T-cell (primary cell): ENCODE measurements at places on chromosomes 11 and 22. TPM values are rescaled to one million over a fixed set of nuclear protein-coding genes. Genes with fewer than 3 reads are reported as not detected.
A peak's percentile ranks its signal among the peaks of the same experiment; 100 is the strongest.

CNTF gene
- total RNA-seq = 2.4 TPM

MEI1 gene
- 52.7 TPM for total RNA-seq

TYMP gene
- total RNA-seq = 11.6 TPM

PGA4 gene
- total RNA-seq = not detected

OR56A3 gene
- not detected for total RNA-seq

DNA sequence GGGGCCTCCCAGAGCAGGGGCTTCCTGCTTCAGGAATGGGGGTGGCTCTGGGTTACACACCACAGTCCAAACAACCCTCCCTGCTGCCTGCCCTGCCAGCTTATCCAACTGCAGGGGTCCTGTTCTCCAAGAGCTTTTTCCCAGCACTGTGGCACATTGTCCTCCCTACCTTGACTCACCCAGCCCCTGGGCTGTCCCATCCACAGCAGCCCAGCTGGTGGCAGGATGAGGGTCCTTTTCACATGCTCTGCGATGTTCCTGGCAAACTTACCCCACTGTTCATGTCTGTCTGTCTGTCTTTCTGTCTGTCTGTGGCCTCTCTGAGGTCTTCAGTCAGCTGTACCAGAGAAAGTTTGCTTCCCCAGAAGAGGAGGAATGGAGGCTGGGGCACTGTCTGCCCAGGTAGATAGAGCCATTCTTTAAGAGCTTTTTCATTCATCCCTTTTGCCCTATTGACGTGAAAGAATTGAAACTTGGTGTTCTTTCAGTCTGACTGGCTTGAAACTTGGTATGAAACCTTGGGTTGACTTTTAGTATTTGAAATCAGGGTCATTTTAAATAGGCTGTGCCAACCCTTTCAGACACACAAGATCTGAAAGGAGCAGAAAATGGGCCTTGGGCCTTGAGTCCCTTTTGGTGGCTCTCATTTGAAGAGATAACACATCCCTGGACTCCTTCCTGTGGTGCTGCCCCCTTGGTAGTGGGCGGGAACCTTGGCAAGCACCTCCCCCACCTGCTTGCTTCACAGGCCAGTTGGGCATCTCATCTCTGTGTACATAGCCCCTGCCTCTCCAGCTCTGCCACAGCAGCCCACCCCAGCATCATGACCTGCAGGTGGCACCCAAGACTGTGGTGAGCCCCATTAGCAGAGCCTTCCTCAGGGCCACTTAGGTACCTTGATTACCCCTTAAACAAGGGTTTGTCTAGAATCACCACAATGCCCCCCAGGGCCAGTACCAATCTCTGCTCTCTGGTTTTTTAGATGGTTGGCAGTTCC, 74.6 kb upstream of the SUSD2 start:
- DNase-seq = peak; percentile 53

- DNase-seq = no peak
Measured at GRCh38 chr22:46890819-46891218, 128.4 kb downstream of the TBC1D22A start.

- no peak for DNase-seq
Measured at GRCh38 chr11:128240546-128240945, 346.8 kb downstream of the ETS1 start.

DNA sequence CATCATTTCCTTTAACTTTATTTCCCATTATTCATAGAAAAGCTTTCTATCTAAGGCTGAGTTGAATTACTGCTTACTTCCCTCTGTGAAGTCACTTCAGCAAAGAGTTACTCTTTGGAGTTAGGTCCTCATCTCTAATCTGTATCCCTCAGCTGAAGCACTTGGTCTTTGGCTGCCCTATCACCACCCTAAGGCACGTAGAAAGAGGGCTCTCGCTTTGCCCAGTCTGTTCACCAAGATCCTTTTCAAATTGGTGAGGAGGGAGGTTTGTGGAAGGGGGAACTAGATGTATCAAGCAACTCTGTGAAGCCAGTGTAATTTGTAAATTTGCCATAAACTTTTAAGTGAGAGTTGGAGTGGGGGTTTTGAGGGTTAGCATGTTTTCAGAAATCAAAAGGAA, 43.4 kb downstream of the PAX6 start:
- no peak for DNase-seq

GRCh38 chr22:25548866-25549464, 15.5 kb upstream of the GRK3 start:
- DNase-seq = no peak

DNA sequence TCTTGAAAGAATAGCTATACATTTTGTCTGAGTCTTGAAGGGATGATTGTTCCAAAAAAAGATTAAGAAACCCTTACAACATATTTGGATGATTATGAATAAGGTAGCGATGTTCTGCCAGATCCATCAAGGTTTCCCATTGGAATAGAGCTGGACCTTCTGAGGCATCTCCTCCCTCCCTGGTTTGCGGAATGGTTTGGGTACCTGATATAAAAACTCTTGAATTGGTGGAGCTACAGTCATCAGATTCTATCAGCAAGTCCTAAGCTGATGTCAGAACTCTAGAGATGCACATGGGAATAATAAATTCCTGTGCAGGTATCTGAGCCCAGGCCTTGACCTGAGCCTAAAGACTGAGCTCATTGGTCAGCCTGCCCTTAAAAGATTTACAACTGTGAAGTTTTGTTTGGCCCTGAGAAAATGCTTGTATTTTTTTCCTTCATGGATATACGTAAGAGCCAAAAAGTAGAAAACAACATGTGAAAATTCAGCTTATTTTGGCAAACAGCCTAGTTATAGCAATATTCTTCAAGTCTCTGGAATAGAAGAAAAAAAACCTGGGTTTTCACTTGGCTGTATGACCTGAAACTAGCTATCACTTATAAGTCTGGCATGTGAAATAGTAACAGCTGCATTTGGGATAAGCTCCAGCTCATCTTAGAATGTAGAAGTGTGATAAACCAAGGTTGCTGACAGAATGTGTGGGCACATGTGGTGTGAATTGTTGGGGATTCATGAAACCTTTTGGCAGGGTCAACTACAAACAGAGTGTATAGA, 265.7 kb upstream of the CTSC start:
- no peak for DNase-seq

DNA sequence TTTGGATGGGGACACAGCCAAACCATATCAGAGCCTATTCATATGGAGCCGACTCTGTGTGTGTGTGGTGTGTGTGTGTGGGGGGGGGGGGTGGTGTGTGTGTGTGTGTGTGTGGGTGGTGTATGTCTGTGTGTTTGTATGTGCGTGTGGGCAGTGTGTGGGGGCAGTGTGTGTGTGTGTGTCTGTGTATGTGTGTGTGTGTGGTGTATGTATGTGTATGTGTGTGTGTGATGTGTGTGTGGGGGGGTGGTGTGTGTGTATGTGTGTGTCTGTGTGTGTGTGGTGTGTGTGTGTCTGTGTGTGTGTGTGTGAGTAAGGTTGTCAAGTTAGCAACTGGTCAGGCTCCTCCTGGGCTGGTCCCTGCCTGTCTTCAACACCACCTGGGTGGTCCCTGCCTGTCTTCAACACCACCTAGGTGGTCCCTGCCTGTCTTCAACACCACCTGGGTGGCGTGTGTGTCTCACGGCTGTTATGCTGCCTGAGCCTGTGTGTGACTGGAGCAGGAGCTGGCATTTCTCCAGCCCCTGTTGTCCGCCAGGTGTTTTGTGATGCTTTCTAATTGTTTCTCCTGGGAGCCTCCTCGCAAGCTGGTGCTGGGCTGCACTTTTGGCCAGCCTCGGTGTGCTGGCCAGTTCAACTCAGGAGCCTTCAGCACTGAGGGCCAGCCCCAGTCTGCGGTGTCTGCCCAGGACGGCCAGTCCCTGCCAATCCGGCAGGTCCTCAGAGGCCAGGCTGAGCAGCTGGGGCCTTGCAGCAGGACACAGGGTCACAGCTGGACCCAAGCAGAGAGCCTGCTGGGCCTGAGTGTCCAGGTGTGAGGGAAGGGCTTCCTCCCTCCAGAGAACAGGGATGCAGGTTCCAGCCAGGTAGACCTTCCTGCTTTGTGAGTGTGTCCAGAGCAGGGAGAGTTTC, 21.5 kb upstream of the PVALB start:
- no peak for DNase-seq

GRCh38 chr22:48607901-48608662, 1219.6 kb downstream of the BRD1 start:
- DNase-seq = no peak

GRCh38 chr22:40036591-40037225, 42.0 kb downstream of the FAM83F start:
- DNase-seq = peak; percentile 26

DNA sequence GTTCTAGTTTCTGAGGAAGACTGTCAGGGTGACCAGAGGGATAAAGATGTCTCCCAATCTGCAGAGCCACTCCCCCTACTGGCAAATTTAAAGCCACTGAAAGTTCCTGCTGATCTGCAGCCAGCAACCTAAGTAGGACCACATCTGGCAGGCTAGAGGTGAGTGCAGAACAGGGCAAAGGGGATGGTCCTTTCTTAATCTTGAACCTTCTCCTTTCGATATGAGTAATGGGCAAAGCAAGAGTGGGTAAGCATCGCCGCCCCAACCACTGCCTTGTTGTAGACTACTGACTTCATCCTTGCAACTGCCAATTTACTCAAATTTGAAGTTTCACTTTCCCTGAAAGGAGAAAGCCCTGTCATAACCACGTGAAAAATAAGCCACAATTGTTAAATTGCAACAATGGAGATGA, 30.7 kb downstream of the SCUBE2 start:
- DNase-seq = no peak
